ENCODE measurements at places on chromosomes 1 and 21.

DNA sequence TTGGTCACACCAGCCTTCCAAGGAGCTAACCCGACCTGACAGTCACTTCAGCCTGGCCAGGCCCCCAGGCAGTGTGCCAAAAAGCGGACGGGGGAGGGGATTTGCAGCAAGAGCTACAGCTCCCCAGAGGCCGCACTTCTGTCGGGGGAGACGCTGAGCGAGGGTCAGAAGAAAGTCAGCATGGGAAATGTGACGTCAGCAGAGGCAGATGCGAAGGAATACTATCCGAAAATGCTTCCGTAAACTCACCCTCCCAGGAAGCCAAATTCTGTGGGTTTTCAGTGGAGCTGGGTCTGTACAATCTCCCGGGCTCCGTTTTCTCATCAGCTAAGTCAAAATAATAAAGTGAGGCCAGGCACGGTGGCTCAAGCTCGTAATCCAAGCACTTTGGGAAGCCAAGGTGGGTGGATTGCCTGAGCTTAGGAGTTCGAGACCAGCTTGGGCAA, 28.5 kb upstream of the ECE1 start:
- DNase-seq, result no peak

GRCh38 chr1:151000408-151000807, 6.3 kb downstream of the MINDY1 start:
- no peak for DNase-seq

DNA sequence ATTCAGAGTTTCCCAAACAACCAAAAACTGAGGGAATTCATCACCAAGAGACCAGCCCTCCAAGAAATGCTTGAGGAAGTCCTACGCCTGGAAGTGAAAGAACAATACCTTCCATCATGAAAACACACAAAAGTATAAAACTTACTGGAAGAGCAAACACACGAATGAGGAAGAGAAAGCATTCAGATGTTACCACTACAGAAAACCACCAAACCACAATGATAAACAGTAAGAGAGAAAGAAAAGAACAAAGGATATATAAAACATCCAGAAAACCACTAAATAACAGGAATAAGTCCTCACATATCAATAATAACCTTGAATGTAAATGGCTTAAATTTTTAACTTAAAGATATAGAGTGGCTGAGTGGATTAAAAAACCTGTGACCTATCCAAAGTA, 58.5 kb upstream of the BCL10 start:
- DNase-seq, result no peak

DNA sequence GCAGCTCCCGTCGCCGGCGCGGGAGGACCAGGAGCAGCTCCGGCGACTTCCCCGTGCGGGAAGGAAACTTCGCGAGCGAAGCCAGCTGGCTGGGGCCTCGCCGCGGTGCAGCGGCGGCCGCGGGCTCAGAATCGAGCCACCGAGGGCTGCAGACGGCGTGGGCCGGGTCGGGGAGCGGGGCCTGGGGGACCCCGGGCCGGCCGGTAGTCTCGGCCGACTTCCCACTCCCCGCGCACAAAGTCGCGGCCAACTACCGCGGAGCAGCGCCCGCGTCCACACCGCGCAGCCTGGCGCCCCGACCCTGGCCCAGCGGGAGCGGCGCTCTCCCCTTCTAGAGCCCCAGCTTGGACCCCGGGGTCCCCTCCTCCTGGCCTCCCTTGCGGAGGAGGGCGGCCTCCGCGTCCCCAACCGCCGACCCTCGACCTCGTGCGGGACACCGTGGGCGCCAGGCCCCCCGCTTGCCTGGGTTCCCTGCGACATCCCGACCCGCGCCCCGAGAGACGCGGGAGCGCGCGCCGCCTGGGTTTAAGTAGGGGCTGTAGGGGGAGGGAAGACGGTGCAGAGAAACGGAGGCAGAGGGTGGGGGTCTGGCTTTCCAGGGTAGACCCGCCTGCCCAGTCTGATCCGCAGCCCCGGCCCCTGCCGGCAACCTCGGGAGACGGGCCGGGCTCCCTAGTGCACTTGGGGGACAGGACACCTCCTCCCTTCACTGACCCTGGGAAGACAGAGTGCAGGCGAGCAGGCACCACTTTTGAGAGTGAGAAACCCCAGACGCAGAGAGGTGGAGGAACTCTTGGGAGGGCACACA, 4.7 kb downstream of the PRDM16 start:
- no peak for DNase-seq

DNA sequence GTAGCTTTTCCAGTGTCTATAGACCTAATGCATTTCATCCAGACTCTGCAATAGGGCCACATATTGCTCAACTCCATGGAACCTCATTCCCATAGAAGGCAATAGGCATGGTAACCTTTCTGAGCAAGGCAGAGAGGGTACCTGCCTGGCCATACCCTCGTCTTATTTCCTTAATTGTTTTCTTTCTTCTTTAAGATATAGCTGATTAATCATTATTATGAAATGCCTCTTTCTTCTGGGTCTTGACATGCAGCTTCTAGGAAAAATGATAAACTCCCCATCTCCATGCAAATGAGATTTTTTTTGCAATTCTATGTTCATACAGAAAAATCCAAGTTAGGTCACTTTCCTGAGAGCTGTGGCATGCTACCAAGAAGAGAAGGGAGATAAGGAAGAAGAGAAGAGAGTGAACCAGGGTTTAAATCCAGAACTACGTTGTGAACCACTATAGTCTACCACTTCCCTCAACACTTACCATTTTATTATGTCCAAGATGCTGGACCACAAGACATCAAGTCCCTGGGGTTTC, 33.0 kb upstream of the IL20 start:
- no peak for DNase-seq

GRCh38 chr1:21437341-21437640, 2.6 kb upstream of the NBPF3 start:
- DNase-seq, result no peak

- DNase-seq, result no peak
Measured at GRCh38 chr1:118159569-118159968, 25.5 kb downstream of the SPAG17 start.

DNA sequence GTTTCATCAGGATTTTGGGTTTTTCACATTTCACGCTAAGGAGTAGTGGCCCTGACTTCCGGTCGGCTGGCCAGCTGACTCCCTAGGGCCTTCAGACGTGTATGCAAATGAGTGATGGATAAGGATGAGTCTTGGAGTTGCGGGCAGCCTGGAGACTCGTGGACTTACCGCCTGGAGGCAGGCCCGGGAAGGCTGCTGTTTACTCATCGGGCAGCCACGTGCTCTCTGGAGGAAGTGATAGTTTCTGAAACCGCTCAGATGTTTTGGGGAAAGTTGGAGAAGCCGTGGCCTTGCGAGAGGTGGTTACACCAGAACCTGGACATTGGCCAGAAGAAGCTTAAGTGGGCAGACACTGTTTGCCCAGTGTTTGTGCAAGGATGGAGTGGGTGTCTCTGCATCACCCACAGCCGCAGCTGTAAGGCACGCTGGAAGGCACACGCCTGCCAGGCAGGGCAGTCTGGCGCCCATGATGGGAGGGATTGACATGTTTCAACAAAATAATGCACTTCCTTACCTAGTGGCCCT, 23.1 kb upstream of the TNFRSF1B start:
- DNase-seq, result no peak

GRCh38 chr1:227323171-227323966, 5.1 kb upstream of the CDC42BPA start:
- DNase-seq, result no peak

DNA sequence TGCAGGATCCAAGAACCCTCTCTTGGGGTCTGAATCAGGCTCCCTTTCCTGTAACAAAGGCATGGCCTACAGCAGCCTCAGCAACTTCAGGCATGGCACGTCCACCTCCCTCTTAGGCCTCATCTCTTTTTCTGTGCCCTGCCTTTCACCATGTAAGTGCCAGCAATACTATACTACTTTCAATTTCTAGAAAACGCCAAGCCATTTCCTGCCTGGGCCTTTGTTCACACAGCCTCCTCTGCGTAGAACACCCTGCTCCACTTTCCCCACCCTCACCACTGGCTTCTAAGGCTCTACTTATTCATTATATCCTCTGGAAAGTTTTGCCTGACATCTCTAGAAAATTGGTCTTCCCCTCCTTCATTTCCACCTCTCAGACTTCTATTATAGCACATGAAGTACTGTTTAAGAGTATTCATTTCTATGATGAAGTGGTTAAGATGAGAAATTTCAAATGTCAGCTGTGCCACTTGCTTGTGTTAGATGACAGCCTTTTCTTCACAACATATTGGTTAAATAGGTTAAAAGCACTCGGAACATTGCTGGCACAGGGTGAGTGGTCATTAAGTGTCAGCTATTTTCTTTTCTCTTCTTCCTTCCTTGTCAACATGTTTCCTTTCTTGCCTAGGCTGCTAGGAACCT, 41.6 kb upstream of the VWA5B1 start:
- DNase-seq, result peak; percentile 9

Data from OCI-LY7 (cell line).